ENCODE measurements at places on chromosomes 2 and 18.

DNA sequence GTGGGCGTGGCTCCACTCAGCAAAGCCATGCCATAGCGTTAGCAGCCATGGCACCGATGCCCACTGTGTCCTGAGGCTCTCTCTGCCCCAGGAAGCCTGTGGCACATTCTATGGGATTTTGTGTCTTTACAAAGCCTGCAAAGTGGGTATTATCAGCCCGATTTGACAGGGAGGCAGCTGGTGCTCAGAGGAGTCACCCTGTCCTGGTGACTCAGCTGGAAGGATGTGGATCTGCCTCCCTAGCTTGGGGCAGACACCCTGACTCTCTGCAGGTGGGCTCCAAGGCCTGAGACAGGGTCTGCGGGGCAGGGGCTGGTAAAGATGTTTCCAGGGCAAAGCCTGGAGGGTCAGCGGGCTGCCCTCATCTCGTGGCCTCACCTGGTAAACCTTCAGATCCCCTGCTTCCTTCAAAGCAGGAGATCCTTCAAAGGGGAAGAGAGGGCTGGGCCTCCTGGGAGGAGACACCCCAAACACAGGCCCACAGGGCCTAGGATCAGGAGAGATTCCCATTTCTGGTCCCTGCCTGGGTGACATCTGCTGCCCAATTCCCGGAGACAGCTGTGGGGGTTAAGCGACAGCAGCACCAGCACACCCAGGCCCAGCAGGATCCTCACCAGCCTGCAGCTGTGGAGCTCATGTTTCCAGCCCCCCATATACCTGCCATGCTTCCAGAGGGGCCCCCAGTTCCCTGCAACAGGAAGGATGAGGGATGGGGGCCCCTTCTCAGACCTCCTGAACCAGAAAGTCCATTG lies 3.0 kb upstream of the ASB1 start:
- no peak for DNase-seq

GRCh38 chr2:100212850-100213249 lies 70.5 kb upstream of the AFF3 start:
- DNase-seq = no peak

DNA sequence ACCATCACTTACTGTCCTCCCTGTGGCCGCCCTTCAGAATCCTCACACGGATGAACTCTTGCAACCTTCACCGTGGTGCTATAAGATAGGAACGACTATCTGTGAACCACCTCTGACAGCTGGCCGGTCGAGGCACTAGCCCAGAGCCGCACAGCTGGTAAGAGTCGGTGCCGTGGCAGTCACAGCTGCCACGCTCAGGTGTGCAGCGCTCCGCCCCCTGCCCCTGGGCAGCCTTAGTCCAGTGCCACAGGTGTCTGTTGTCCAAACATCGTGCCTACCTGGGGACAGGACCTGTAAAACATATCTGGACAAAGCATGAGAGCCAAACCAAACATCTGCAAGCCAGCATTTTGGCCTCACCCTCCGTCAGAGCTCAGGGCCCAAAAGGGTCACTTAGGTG lies 55.3 kb upstream of the SALL3 start:
- DNase-seq = no peak

DNA sequence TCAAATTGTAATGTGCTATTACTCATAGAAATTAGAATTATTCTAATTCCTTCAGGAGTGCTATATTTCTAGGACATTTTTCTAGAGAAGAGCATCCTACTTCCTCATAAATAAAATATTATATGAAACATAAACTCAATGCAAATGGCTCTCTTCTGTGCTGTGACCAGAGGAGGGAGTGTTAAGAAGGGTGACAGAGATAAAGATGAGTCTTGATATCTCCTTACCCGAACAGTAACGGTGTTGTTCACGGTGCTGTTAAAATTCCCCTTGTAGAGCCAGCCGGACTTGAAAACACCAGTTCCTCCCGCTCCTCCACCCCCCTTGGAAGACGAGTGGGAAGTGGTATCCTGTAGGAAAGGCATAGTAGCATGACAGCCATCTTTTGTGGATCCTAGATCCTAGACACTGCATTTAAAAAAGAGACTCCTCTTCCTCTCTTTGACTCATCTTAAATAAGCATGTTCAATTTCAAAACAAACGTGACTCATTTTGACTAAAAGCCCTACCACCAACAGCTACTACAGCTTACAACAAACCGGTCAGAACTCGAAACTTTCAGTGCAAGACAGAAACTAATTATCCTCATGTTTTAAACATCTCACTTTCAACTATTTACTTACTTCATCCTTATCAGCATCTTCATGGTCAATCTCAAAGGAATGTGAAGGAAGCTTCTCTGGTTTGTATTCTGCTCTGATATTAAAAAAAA lies 156.3 kb downstream of the DOCK10 start:
- no peak for DNase-seq

- DNase-seq = no peak
These were observed 670.0 kb upstream of the CDH2 start for GRCh38 chr18:28846958-28847357.

DNA sequence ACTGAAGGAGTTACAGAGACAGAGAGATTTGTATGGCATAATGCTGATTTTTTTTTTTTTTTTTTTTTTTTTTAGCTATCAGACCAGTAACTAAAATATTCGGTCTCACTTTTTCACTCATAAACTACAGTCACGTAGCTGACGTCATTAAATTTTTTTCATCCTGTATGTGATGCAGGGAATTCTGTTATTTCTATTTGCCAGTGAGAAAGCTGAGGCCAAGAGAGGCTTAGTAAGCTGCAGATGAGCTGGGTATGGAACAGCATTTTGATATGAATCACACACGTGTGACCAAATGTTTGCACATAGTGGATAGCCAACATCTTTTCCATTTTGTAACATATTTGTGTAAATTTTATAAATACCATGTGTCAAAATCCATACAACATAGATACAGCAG lies 79.1 kb upstream of the EPB41L3 start:
- no peak for DNase-seq

GRCh38 chr2:121408641-121409040 lies 122.0 kb upstream of the RNU4ATAC start:
- no peak for DNase-seq

DNA sequence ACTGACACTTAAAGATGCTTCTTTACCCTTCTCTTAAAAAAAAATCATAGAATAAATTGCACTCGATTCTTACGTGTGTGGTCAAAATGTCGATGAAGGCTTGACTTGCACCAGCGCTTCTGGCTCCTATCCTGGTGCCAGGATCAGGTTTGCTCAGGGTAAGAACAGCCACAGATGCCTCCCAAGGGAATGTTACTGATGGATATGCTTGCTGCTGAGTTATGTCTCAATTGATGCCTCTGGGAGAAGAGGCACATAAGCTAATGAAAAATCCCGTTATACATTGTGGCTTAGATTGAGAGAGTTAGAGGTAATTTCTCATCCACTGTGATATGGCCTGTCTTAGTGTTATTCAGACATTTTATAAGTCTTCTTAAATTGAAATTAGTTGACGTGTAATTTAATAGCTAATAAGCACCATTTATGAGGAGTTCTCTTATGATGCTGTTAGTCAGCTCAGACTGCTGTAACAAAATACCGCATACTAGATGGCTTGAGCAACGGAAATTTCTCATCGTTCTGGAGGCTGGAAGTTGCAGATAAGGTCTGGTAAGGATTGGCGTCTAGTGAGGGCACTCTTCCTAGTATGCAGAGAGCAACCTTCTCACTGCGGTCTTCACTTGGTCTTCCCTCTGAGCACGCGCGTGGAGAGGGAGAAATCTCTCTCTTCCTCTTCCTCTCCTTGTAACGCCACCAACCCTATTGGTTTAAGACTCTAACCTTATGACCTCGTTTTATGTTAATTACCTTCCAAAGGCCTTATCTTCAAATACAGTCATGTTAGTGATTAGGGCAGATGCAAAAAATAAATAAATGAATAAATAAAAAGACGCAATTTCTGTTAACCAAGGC lies 116.6 kb upstream of the NOSTRIN start:
- no peak for DNase-seq

DNA sequence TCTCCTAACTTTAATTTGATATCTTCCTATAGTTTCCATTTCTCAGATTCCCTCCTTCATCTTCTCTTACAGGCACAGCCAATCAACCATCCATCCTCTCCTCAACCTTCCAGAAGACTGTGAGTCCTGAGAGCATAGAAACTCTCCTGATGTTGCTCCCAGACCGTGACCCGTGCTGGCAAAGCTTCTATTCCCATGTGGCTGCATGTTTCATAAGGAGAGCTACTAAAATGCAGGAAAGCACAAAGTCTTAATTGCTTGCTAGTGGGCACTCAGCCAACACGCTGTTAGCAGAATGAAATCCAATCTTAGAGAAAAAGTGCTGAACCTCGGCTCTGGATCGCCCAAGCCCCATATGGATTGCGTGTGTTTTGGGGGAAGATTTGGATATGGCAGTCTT lies 1244.7 kb upstream of the ZEB2 start:
- no peak for DNase-seq

GRCh38 chr2:220396287-220396686 lies 768.9 kb downstream of the SLC4A3 start:
- no peak for DNase-seq

- no peak for DNase-seq
These were observed 108.4 kb downstream of the MEP1B start for GRCh38 chr18:32298171-32298667.

DNA sequence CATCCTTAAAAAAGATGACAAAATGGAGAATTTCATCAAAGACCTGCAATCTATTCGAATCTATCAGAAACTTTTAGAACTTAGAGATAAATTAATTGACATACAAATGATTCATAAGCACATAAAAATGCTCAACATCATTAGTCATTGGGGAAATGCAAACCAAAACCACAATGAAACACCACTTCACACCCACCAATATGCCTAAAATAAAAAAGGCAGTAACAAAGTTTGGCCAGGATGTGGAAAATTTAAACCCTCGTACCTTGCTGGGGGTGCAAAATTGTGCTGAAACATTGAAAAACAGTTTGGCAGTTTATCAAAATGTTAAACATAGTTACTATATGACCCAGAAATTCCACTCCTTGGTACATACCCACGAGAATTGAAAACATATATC lies 11.5 kb upstream of the EIF2AK3 start:
- no peak for DNase-seq

DNA sequence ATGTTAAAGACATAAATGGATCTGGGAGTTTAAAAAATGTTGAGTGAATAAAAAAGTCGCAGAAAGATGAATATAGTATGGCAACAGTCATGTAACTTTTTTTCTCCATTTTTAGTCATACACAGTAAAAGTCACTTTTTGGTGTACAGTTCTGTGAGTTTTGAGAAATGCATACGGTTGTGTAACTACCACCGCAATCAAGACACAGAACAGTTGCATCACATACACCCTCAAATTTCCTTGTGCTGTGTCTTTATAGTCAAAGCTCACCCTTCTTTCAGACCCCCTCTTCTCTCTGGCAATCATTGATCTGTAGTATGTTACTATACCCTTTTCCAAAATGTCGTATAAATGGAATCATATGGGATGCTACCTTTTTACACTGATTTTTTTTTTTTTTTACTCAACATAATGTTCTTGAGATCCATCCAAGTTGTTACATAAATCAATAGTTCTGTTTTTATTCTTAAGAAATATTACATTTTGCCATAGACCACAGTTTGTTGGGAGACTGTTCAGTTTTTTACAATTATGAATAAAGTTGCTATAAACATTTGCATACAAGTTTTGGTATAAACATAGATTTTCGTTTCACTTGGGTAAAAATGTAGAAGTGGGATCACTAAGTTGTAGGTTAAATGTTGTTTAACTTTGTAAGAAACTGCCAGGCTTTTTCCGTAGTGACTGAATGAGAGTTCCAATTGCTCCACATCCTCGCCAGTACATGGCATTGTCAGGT lies 35.4 kb upstream of the AGFG1 start:
- DNase-seq = no peak

DNA sequence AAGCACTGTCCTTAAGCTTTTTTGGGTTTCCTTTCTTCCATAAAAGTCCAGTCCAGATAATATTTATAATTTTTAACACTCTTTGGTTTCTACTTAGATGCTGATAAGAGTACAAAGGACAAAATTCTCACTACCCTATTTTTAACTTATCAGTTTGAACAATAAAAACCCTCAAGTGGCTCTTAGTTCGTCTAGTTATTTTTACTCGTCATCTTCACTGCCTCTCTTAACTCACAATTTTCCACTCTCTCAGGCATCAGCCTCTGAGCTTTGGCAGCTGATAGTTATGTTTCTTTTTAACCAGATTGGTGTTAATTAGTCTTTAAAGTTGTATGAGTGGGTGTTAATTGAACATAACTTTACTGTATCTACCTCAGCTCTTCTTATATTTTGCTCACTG lies 517.1 kb upstream of the SYT4 start:
- DNase-seq = no peak

DNA sequence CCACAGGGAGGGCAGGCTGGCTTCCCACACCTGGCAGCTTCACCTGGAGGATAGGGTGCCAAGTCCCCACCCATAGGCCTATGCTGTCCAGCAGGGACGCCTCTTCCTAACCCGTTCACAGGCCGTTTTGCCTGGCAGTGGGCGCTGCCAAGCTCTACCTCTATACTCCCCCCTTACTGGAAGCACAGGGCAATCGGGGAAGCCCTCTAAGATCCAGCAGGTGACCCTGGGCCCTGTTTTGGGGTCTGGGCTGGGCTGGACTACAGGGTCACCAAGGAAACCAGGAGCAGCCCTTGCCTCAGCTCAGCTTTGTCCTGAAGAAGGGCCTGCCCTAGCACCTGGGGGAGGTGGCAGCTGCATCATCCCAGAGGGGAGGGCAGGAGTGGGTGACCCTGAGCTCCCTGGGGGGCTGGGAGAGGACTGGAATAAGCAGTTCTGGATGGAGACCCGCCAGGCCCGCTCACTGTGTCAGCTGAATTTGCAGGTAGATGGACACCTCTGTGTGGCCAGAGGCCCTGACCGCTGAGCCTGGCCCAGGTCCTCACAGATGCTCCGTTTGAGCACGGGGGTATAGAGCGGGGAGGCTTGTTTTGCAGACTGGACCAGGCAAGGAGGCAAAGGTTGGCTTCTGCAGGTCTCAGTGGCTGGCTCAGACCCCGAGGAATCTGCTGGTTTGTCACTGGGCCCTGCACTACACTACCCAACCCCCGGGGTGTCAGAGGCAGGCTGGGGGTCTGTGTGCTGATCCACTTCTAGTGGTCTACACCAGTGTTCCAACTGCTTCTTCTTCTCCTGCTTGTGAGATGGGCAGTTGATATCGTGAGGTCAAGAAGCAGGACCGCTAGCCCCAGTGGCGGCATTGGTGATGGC lies 163.1 kb downstream of the ASB1 start:
- no peak for DNase-seq

GRCh38 chr2:16629044-16629443 lies 36.6 kb downstream of the CYRIA start:
- no peak for DNase-seq

Measured in right kidney (tissue), 9 donors.